ENCODE measurements at places on chromosomes 6 and 20. TPM values are rescaled to one million over a fixed set of nuclear protein-coding genes. Genes with fewer than 3 reads are reported as not detected.
A peak's percentile ranks its signal among the peaks of the same experiment; 100 is the strongest.

DNA sequence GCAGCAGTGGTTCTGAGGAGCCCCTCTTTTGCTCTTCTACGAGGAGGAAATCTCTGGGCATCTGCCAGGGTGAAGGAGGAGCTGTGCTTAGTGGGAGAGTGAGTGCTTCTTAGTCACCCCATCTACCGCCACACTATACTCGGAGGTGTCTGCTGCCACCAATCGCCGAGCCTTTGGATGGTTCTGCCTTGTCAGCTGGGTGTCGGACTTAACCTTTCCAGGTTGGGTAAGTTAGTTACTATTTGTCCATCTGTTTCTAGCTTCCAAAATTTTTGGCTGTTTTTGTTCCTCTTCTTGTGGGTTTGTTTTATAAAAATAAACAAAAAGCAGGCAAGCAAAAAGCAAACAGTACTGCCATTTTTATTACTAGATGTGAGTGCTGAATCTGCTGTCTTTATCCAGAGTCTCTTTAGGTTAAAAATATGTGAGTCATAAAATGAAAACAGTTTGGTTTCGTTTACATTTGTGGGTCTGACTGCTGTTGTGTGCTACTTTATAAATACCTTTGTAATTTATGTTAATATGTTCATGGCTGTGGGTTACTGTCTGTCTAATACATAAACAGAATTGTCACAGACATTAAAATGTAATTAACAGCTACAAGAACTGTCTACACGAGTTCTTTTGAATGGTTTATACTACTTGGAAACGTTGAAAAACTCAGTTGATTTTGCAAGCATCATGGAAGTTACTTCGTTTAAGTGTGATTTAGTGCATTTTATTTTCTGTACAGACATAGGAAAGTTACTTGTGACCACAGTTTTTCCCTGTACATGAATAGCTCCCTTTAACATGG lies 89.2 kb downstream of the ARID1B start:
- DNase-seq: peak; percentile 89

The HLA-DRA gene
- 1.2 TPM for total RNA-seq

The CD83 gene
- total RNA-seq: 8.9 TPM

The ARG1 gene
- not detected for total RNA-seq

DNA sequence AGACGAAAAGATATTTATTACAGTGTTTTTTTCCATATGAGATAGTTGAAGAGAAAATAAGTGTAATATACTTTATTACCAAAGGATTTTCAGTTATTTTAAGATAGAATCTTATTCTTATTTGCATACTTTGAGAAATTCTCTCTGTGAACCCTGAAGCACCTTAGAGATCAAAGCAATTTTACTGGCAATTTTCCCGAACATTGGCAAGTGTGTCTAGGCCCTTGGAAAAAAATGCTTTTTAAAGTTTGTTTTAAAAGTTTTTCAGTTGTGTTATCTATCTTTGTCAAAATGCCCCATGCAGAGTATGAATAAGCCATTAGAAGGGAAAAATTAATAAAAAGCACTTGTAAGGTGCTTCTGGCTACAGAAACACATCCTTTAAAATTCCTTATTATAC lies 276.8 kb upstream of the HSF2 start:
- no peak for DNase-seq

The OR2B6 gene
- 0.27 TPM for total RNA-seq

GRCh38 chr6:19852090-19852457 lies 14.9 kb downstream of the ID4 start:
- DNase-seq: no peak

DNA sequence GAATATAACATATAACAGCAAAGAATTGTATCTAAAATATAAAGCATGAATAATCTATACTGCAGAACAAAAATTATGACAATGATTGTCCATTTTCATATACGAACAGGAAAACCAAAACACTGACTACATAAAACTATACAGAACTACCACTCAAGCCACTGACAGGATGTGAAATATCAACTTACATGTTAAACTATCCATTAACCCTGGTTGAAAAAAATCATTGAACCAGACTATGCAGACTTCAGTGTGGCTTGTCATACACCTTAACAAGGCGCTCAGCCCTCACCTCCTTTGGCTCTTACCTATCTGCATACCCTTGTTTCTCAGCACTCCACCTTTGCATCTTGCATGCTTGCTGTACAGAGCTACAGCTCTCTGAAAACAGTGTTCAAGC lies 34.9 kb downstream of the ASCC3 start:
- no peak for DNase-seq

GRCh38 chr6:8006208-8006607 lies 58.0 kb downstream of the BLOC1S5 start:
- peak; percentile 50 for DNase-seq

The PDYN gene
- total RNA-seq: not detected

DNA sequence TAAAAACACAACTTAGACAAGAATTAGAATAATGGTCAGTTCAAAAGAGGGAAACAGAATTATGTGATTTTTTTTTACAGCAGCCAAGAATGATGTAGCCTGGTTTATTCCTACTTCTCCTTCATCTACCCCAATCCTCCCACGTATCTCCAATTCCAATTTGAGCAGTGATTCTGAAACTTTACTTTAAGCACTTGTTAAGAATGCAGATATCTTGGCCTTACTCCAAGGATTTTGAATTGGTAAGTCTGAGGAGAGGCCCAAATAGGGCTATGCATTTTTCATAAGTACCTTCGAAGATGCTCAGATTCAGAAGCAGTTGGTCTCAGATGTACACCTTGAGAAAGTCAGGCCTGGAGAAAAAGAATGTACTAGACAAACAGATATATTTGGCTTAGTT lies 233.4 kb upstream of the FLRT3 start:
- no peak for DNase-seq

The BMP5 gene
- not detected for total RNA-seq

DNA sequence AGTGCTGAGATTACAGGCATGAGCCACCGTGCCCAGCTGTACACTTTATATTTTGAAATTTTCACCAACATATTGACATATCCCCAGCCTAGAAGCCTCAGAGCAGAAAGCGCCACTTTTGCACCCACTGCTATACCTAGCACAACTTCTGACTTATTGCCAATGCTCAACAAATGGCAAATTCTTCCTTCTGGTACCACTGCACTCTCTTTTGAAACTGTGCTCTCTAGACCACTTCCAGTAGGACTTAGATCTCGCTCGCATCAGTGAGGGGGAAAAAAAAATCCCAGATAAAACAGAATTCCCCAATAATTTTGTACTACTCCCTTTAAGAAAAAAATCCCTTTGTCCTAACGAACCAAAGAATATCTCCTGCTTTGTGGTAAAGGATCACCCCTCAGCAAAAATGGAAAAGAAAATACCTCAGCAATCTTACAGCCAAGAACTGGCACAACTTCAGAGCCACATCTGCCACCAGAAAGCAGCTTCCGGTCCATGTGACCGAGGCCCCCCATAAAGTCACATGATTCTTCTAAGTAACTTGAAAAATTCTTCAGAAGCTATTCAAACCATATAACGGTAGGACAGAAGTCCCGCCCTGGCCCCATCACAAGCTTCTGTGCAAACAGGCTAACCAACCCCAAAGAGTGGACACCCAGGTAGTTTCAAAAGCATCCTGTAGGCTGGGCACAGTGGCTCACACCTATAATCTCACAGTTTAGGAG lies 18.5 kb upstream of the IL17F start:
- DNase-seq: no peak

DNA sequence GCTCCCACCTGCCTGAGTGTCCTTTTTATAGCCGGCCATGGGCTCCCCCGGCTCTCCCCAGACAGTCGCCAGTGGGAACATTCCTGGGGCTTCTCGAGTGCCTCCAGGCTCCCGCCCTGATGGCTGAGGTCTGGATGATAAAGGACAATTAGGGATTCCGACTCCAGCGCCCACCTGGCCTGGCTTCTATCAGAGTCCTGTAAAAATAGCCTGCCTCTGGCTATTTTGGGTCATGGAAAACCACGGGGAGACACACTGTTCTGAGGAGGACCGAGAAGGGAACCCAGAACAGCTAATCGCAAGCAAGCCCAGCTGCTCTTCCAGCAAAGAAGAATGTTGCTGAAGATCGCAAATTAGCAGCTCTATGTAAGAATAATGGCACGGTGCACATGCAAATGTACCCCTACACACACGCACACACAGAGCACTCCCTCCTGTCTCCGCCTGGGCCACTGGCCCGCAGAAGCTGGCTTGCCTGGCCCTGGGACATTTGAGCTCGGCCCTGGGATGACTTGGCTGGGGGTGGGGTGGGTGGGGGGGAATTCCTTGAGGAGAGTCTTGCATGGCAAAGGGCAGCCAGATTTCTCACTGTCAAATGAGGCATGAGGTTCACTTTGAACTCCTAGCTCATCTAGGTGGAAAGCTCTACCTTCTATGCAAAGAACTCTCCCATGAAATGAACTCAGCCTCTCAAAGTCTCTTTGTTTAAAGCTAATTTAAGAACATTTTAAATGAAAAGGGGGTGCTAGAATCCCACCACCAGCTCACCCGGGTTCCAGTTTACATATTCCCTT lies 55.3 kb downstream of the CTCFL start:
- DNase-seq: no peak

GRCh38 chr6:2204272-2204671 lies 41.1 kb downstream of the GMDS start:
- DNase-seq: no peak

DNA sequence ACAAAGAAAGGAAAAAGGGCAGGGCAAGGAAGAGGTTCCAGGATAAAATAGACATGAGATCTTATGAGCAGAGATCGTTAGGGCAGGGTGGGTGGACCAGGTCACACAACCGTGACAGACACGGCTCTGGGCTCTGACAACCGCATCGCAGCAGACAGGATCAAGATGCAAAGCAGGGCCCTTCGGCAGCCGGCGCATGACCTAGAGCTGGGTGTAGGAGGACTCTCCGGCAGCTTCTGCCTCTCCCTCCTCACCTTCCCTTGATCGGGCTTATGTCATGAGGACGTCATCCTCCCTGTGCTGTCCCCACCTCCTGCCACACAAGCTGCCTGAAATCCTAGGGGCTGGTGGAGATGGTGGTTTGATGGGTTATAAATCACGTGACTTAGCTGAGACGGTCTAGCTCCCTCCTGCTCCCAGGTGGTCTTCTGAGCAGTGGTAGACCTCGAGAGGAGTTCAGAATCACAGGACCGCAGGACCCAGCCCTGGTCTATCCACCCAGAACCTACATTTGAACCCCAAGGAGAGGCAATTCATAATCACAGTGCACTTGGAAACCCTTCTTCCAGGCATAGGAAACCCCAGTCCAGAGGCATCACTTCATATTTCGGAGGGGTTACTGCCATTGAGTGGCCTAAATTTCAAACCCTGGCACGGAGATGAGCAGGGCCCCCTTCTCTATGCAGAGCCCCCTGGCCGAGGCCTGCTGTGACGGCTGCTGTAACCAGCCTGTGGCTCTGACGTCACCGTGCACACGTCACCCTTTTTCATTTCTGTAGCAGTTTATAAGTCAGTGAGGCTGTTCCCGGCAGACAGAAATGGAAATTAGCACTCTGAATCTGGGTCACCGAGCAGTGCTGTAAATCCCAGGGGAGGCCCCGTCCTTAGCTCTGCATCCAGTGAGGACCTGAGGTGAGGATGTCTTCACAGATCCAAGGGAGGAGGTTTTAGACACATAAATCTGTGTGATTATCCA lies 8.7 kb upstream of the CCR6 start:
- no peak for DNase-seq

- DNase-seq: peak; percentile 49
These were observed 23.0 kb upstream of the BMP5 start for GRCh38 chr6:55898342-55898741.

GRCh38 chr6:36126553-36127458 lies 3.5 kb upstream of the MAPK13 start:
- peak; percentile 83 for DNase-seq

DNA sequence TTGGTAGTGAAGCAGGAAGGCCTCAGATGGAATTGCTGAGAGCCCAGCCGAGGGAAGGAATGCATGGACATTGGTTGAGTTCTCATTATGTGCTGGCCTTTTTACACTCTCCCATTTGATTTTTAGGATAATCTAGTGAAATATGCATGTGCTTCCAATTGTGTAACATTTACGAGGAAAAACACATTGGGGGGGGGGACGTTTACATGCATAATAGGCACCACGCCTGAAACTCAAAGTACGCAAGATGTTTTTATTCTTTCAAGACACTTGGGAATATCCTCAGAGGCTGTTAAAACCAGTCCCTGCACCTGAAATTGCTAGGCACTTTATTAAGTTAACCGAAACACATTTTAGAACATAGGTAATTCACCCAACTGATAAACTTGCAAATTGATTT lies 118.5 kb upstream of the CDH4 start:
- no peak for DNase-seq

The RSPO3 gene
- total RNA-seq: 0.42 TPM

DNA sequence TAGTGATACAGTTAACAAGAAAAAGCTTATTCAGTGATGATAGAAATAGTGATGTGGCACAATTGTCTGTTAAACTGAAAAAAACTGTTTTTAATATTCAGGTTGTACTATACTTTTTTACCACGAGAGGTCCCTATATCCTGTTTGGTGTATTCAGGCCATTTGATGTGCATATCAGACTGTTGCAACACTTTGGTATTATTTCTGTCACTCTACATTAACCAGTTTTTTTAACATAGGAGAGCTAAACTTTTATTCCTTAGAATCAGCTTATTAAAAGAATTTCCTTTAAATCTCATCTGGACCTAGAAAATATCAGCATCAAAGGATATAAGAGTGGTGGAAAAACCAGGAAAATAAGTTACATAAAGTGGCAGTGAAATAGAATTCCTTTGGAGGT lies 36.8 kb downstream of the TSPYL4 start:
- DNase-seq: peak; percentile 30

The TCP11 gene
- not detected for total RNA-seq

The SLC26A8 gene
- total RNA-seq: not detected

All from M059J (cell line).